ENCODE measurements at places on chromosomes 2 and 18.

- peak; percentile 85 for DNase-seq
Measured at GRCh38 chr2:44479127-44479887, 117.6 kb downstream of the CAMKMT start.

DNA sequence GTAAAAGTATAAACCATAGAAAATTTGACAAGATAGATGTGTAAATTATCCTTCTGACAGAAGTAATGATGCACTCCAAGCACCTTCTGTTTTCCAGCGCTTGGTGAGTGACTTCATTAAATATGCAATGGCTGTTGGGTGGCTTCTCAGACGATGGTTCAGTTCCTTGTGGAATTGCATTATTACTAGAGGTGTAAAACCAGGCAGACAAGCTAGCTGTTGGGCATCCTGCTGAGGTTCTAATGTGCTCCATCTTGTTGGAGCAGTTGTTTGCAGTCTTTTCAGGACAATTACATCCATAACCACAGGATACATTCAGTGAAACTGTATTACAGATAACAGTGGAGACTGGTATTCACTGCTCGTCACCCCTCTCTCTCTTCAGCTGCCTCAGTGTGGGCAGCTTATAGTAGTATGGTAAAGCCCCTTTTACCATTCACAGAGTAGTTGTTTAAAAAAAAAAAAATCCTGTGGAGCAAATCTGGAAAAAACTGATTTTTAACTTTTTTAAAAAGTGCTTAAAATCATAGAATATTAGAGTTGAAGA is 143.5 kb downstream of the AGPS start:
- no peak for DNase-seq

GRCh38 chr2:105487142-105488069 is 88.6 kb upstream of the FHL2 start:
- no peak for DNase-seq

- DNase-seq = no peak
Measured at GRCh38 chr2:224612578-224612977, 27.4 kb upstream of the CUL3 start.

- DNase-seq = no peak
Measured at GRCh38 chr2:37582481-37583220, 88.8 kb downstream of the CDC42EP3 start.

- DNase-seq = no peak
Measured at GRCh38 chr2:47636596-47637264, 146.2 kb upstream of the MSH6 start.

GRCh38 chr18:6207941-6208340 is 206.8 kb downstream of the L3MBTL4 start:
- DNase-seq = no peak

DNA sequence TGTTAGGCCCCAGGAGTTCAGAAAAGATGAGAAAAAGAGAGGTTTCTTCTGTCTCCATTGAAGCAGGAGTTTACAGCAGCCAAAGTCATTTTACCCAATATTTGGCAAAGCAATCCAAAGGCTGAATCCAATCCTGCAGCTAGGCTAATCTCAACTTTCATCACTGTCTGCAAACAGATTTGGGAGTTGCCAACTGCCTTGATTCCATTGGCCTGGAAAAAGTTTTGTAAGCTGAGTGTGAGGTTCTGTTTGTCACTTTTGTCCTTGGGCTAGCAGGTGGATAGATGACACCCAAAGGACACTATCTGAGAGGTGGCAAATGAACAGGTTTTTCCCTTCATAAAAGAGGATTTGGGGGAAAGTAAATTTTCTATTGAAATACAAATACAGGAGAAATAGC is 56.6 kb upstream of the SETBP1 start:
- DNase-seq = no peak

DNA sequence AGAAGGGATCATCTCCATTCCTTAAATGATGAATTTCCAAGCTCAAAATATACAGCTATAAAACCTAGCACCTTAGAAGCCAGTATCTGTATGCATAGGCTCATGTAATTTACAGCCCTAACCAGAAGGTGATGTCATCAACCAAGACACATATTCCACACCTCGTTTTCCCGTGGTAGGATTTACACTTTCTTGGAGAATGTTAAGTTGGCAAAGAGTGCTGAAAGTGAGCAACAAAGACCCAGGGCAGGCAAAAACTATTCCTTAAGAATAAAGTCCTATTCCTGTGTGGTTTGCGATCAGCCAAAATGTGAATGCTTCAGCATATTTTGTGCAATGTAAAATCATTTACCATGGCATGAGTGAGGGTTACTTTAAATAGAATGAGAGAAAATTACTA is 247.1 kb downstream of the OSR1 start:
- no peak for DNase-seq

DNA sequence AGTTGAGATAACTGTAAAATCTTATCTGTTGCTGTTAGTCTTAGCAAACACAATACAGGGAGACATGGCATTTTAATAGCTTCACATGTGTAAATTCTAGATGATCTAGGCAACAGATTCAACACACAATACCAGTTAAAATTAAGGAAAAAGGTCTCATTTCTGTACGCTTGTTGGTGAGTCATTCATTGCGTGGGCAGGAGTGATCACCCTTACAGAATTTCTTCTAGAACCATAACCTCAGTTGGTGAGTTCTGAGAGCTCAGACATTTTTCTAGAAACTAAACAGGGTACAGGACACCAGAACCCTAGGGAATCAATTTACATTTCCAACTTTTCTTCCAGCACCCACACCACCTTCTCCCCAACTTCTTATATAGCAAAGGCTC is 81.9 kb downstream of the SLC8A1 start:
- no peak for DNase-seq

- peak; percentile 33 for DNase-seq
Measured at GRCh38 chr2:233075141-233075965, 15.2 kb downstream of the INPP5D start.

GRCh38 chr18:47427923-47428637 is 176.6 kb upstream of the SKOR2 start:
- DNase-seq = no peak

GRCh38 chr2:56127463-56128152 is 56.2 kb upstream of the CCDC85A start:
- DNase-seq = no peak

- DNase-seq = no peak
Measured at GRCh38 chr2:223868005-223868404, 30.6 kb upstream of the AP1S3 start.

DNA sequence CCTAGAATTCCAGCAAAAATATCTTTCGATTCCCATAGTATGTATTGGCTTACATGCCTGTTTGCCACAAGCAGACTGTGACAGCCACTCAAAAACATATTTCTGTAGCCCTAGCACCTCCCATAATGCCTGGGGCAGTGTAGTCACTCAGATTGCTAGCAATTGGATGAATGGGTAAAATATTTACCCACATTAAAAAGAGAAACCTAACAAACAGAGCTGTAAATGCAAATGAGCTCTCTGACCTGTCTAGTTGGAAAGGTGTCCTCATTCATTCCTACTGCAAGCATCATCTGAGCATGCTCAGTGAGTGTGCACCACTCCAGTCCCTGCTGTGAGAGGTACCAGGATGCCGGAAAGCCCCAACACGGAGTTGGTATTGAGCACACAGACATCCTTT is 234.0 kb upstream of the RAB12 start:
- no peak for DNase-seq

DNA sequence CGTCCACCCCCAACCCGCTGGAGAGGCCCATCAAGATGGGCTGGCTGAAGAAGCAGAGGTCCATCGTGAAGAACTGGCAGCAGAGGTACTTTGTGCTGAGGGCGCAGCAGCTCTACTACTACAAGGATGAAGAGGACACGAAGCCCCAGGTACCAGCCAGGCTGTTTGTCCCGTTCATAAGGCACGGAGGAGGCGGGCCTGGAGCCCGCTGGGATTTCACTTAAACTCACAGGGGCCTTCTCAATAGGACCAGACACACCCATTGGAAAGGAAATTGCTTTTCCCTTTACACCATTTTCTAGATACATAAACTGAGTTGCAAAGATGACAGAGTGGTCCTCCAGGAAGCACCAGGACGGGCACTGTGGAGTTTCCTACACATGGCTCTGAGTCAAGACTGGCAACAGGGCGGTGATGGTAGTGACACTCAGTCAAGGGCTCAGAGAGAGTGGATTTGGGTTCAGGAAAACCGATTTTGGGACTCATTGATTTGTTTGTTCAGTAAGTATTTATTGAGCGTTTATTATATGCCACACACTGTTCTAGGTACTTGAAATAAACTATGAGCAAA is 40.7 kb downstream of the ARHGAP25 start:
- no peak for DNase-seq

GRCh38 chr2:221268631-221269030 is 303.5 kb downstream of the EPHA4 start:
- DNase-seq = no peak

DNA sequence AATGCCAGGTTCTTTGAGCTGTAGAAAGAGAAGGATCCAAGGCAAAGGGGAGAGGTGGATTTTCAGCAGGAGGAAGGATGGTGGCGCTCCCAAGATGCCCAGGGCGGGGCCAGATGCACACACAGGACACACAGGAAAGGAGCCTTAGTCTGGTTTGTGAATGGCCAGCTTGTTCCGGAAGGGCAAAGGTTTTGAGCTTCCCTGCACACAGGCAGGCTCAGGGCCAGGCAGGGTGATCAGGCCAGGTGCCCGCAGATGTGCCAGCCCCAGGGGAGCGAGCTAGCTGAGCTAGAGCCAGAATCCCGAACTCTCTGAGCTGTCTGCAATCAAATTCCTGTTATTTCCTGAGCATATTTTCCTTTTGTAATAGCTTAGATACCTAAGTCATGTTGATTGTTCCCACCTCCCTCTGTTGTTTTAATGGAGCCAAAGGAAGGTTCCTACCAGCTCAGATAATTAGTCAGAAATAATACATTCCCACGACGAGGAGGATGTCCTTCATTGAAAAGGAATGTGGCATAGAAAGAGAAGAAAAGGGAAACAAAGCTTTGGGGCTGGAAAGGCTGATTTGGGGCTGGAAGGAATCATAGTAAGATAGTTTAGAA is 13.7 kb upstream of the OTOF start:
- no peak for DNase-seq

DNA sequence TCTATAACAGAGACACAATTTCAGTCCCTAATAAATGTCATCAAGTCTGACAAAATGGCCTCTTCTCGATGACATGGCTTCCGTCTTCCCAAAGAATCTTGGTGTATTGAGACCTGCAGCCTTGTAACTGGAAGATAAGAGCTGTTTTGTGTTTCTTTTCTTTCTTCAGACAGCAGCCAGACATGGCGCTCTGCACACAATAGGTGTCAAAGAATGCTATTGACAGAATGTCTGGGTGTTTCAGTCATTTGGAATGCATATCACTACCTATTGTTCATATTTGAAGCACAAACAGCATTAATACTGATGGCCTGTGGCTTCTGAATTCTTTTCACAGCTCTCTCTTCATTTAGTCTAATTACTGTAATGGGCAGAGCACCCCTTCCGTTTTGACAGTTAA is 344.8 kb downstream of the RPRM start:
- DNase-seq = no peak

GRCh38 chr18:27400001-27400400 is 214.9 kb upstream of the CHST9 start:
- no peak for DNase-seq

- no peak for DNase-seq
Measured at GRCh38 chr2:102013206-102014040, 21.7 kb downstream of the IL1R2 start.

GRCh38 chr2:239329284-239329971 is 71.4 kb downstream of the HDAC4 start:
- no peak for DNase-seq

DNA sequence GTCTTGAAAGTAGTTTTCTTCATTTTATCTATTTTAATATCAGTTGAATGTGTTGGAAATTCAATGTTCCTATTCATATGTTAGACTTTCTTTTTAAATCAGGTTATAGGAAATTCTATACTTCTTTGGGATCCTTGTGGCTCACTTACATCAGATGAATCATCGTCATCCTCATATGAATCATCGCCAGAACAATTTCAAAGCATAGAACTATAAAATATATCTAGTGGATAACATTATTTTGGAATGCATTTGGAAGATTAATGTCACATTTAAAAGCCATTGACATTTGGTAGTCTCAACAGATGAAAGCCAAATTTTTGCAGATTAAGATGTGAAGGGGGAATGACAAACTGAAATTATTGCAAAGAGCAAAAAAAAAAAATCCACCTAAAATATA is 94.1 kb downstream of the FAM161A start:
- DNase-seq = no peak

GRCh38 chr18:79851489-79851888 is 53.8 kb downstream of the KCNG2 start:
- DNase-seq = no peak

GRCh38 chr2:234137400-234138014 is 87.0 kb downstream of the SPP2 start:
- no peak for DNase-seq

DNA sequence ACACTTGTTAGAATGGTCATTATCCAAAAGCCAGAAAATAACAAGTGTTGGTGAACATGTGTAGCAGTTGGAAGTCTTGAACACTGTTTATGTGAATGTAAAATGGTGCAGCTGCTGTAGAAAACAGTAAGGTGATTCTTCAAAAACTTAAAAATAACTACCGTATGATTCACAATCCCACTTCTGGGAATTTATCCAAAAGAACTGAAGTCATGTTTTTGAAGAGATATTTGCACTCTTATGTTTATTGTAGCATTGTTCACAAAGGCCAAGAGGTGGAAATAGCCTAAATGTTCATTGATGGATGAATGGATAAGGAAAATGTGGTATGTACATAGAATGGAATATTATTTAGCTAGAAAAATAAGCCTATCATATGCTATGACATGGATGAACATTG is 6.3 kb upstream of the SPP2 start:
- no peak for DNase-seq

DNA sequence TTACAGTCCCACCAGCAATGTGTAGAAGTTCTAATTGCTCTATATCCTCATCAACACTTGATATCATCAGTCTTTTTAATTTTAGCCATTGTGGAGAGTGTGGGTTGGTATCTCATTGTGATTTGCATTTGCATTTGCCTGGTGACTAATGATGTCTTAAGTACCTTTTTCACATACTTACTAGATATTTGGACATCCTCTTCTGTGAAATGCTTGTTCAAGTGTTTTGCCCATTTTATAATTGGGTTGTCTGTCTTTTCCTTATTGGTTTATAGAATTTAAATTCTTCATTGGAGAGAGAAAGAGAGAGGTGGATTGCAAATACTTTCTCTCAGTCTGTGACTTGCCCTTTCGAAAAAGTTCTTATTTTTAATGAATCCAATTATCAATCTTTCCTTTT is 14.0 kb upstream of the PPP1CB start:
- no peak for DNase-seq

- no peak for DNase-seq
Measured at GRCh38 chr2:120476141-120476540, 130.2 kb downstream of the INHBB start.

GRCh38 chr2:232502511-232502910 is 14.9 kb upstream of the ECEL1 start:
- no peak for DNase-seq

GRCh38 chr2:231720292-231720986 is 12.1 kb downstream of the PTMA start:
- no peak for DNase-seq
